Central memory CD8-positive, alpha-beta T cell (primary cell): ENCODE measurements at places on chromosomes 11 and 22.

- H3K4me3 ChIP-seq: no peak overlapping the region
- no peaks in the 10 kb centered on the region for H3K27me3 ChIP-seq
- H3K4me1 ChIP-seq: no peaks in the 10 kb centered on the region
- H3K36me3 ChIP-seq: no peaks in the 10 kb centered on the region
- no peak overlapping the region for H3K27ac ChIP-seq
Measured at GRCh38 chr11:126853732-126854131, 146.8 kb downstream of the KIRREL3 start.

DNA sequence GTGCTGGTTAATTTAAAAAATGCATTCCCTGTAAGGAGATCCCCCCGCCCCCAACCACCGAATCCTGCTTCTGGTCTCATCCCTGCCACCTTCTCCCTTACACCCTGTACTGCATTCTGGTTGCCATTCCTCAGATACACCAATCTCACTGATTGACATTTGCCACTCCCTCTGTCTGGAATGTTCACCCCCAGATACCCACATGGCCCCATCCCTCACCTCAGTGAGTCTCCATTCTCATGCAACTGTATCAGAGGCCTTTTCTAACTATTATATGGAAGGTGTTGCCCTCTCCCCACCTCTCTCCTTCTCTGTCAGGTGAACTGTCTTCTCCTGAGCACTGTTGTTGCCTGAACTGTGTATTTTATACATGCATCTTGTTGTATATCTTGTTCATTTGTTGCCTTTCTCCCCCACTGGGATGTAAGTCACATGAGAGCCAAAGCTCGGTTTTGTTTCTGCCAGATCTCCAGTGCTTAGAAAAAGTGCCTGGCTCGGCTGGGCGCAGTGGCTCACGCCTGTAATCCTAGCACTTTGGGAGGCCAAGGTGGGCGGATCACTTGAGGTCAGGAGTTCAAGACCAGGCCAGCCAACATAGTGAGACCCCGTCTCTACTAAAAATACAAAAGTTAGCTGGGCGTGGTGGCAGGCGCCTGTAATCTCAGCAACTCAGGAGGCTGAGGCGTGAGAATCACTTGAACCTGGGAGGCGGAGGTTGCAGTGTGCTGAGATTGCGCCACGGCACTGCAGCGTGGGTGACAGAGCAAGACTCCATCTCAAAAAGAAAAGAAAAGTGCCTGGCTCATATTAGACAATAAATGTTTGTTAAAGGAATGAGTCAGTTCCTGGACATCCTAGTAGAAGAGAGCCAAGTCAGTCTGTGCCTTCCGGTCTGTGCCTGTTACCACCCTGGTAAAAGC, 61.0 kb downstream of the TNRC6B start:
- DNase-seq: no peak
- H3K36me3 ChIP-seq: peaks cover 13% of the 10 kb centered on the region
- peaks cover 82% of the 10 kb centered on the region for H3K4me1 ChIP-seq
- no peaks in the 10 kb centered on the region for H3K27me3 ChIP-seq

DNA sequence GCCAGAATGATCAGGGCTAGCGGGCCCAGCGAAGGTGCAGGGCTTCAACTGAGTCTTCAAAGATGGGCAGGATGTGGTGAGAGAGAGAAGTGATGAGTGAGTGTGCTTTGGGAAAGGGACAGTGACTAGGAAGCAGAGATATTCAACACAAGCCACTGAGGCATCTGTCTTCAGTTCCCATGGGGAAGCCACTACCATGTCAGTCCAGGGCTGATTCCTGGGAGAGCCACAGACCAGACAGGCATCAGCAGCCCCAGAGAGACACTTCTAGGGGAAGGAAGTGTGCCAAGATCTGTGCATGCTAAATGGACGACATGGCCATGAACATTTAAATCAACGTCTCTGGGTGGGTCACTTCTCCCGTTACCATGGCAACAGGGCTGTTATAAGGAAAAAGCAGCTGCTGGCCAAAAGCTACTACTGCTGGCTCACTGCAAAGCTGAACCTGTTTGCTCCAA, 28.5 kb downstream of the P4HA3 start:
- no peaks in the 10 kb centered on the region for H3K36me3 ChIP-seq
- H3K4me3 ChIP-seq: no peak overlapping the region
- DNase-seq: no peak
- no peak overlapping the region for H3K27ac ChIP-seq
- peaks cover 9% of the 10 kb centered on the region for H3K27me3 ChIP-seq

DNA sequence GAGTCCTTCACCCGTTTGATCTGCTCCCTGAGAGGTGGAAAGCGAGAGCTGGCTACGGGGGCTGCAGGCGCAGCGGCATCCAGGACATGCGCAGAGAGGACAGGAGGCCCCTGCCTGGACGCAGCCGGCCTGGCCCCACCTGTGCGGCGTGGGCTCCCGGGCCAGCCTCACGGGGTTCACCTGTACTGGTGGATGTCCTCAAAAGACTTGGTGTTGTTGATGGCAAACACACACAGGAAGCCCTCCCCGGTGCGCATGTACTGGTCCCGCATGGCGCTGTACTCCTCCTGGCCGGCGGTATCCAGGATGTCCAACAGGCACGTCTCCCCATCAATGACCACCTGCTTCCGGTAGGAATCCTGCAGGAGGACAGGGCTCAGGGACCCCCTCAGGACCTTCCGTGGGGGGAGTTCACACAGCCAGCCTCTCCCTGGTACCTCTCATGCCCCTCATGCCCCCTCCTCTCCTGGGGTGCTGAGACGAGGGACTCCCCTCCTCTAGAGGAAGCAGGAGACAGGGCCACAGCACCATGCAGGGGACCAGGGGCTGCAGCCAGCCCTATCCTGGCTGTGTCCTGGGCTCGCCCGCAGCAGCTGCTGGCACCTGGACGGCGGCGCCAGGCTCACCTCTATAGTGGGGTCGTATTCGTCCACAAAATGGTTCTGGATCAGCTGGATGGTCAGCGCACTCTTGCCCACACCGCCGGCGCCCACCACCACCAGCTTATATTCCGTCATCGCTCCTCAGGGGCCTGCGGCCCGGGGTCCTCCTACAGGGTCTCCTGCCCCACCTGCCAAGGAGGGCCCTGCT, 1.6 kb downstream of the HRAS start:
- H3K27me3 ChIP-seq: no peaks in the 10 kb centered on the region
- no peak overlapping the region for H3K27ac ChIP-seq
- DNase-seq: no peak
- H3K36me3 ChIP-seq: peaks cover 15% of the 10 kb centered on the region
- H3K4me3 ChIP-seq: peak overlapping the region; percentile 71
- H3K4me1 ChIP-seq: peaks cover 16% of the 10 kb centered on the region

GRCh38 chr11:76419896-76420295, 24.9 kb upstream of the EMSY start:
- H3K36me3 ChIP-seq: no peaks in the 10 kb centered on the region
- H3K27ac ChIP-seq: no peak overlapping the region
- peaks cover 8% of the 10 kb centered on the region for H3K4me1 ChIP-seq
- H3K4me3 ChIP-seq: no peak overlapping the region
- no peak for DNase-seq
- H3K27me3 ChIP-seq: peaks cover 7% of the 10 kb centered on the region

DNA sequence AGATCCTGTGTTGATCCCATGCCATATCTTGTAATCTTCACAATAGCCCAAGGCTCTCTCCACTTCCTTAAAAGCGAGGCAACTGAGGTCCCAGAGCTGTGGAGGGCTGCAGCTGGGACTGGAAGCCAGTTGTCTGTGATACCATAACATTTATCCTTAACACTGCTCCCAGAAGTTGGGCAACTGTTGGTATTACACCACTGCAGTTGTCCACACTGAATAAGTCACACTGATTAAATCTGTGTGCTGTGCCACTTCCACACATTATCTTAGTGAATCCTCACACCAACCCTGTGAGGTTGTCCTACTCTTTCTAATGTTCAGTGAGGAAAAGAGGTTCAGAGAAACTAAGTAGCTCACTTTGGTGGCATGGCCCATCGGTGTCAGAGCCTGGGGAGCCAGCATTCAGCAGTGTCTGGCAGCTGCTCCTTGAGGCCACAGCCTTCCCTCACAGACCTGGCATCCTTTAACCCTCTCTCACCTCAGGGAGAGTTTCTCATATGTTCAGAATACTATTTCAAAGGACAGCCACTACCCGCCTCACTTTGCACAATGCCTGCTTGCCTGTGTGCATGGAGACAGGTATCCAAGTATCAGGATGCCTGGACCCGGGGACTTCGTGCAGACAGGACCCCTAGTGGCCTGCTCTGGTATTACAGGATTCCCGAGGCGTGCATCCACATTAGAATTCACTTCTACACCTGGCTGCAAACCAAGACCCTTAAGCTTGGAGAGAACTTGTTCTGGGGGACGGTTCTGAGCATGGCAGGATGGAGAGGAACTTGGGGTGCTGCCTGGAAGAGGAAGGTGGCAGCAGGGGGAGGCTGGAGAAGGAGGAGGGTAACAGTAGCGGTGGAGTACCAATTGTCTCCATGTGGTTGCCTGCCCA, 221.9 kb upstream of the TBCEL start:
- peak; percentile 16 for DNase-seq
- peaks cover 31% of the 10 kb centered on the region for H3K4me1 ChIP-seq
- H3K4me3 ChIP-seq: no peak overlapping the region
- peaks cover 11% of the 10 kb centered on the region for H3K27me3 ChIP-seq
- H3K36me3 ChIP-seq: peaks cover 1% of the 10 kb centered on the region
